ENCODE measurements at places on chromosomes 12 and 14. TPM values are rescaled to one million over a fixed set of nuclear protein-coding genes. Genes with fewer than 3 reads are reported as not detected.

ADAMTS20 gene
- total RNA-seq: not detected

ACSM4 gene
- total RNA-seq: not detected

RAB2B gene
- total RNA-seq: 40.5 TPM

AICDA gene
- total RNA-seq: not detected

KRT82 gene
- total RNA-seq: not detected

PRIM1 gene
- total RNA-seq: 12.4 TPM

RFX4 gene
- total RNA-seq: not detected

TGFB3 gene
- 4.1 TPM for total RNA-seq

RECQL gene
- total RNA-seq: 164 TPM

CCDC184 gene
- total RNA-seq: 0.05 TPM

COX8C gene
- not detected for total RNA-seq

Data from dermis blood vessel endothelial cell (primary cell).